NCI-H82 (cell line): ENCODE measurements at places on chromosomes 1 and 21.

DNA sequence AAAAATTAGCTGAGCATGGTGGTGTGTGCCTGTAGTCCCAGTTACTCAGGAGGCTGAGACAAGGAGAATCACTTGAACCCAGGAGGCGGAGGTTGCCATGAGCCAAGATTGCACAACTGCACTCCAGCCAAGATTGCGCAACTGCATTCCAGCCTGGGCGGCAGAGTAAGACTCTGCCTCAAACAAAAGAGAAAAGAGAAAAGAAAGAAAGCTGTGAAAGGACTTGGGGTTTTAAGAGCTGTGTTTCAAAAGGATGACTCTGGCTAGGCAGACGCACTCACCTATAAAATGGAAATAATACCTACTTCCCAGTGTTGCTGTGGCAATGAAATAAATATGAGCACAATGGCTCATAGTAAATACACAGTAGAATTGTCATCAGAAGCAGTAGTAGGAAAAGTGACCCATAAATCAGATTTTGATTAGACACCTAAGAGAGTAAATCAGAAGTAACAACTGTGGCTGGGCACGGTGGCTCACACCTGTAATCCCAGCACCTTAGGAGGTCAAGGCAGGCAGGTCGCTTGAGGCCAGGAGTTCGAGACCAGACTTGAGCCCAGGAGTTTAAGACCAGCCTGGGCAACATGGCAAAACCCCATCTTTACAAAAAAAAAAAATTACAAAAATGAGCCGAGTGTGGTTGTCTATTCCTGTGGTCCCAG is 45.9 kb upstream of the PUM1 start:
- no peak for DNase-seq

GRCh38 chr1:16115468-16115983 is 40.3 kb downstream of the EPHA2 start:
- no peak for DNase-seq

GRCh38 chr1:209628618-209629299 is 23.5 kb downstream of the LAMB3 start:
- no peak for DNase-seq

DNA sequence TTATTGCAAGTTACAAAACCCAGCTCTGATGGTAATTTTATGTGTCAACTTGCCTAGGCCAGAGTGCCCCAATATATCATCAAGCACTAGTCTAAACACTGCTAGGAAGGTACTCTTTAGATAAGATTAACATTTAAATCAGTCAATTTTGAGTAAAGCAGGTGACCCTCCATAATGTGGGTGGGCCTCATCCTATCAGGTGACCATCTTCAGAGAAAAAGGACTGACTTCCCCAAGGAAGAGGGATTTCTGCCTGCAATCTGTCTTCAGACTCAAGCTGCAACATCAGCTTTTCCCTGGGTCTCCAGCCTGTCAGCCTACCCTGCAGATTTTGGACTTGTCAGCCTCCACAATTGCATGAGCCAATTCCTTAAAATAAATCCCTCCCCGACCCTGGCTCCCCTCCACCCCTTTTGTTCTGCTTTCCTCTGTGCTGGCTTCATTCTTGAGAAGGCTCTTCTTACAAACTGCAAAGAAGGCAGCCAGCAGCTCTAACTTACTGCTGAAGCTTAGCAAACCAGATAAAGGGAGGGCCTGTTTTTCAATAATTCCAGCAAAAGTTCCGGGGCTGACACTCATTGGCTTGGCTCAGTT is 56.4 kb upstream of the RUNX3 start:
- no peak for DNase-seq

DNA sequence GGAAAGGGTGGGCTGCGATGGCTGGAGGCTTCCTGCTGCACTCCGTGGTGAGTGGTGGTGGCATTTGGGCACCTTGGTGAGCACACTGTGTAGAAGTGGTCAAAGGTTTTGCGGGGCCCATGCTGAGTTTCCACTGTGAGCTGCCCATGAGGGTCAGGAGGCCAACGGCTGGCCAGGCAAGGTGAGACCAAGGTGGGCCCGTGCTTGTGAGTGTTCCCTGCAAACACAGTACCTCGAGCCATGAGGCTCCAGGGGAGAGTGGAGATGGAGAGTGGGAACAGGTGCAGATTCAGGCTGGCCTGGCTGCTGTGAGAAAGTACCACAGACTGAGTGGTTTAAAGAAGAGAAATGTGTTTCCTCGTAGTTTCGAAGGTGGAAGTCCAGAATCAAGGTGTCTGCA is 40.8 kb downstream of the AJAP1 start:
- no peak for DNase-seq

DNA sequence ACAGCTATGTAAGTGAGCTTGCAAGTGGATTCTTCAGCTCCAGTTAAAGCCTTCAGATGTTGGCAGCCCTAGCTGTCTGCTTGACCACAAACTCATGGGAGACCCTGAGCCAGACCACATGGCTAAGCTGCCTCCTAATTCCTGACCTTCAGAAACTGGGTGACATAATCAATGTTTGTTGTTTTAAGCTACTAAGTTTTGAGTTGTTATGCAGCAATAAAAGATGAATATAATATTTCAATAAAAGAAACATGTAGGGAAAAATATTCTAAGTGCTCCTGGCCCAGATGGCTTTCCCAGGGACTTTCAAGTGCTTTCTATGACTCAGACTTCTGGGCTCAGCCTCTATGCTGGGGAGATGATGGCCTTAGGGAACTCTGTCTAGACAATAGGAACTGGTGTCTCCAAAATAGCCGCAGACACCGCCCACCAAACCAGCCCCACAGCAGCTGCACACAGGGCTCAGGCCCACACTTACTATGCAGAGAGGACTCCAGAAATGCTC is 20.3 kb upstream of the AZIN2 start:
- no peak for DNase-seq

- peak; percentile 78 for DNase-seq
These were observed 7.3 kb downstream of the RNU1-2 start for GRCh38 chr1:16903054-16903453.

GRCh38 chr1:184193451-184193850 is 141.9 kb downstream of the TSEN15 start:
- DNase-seq: no peak

DNA sequence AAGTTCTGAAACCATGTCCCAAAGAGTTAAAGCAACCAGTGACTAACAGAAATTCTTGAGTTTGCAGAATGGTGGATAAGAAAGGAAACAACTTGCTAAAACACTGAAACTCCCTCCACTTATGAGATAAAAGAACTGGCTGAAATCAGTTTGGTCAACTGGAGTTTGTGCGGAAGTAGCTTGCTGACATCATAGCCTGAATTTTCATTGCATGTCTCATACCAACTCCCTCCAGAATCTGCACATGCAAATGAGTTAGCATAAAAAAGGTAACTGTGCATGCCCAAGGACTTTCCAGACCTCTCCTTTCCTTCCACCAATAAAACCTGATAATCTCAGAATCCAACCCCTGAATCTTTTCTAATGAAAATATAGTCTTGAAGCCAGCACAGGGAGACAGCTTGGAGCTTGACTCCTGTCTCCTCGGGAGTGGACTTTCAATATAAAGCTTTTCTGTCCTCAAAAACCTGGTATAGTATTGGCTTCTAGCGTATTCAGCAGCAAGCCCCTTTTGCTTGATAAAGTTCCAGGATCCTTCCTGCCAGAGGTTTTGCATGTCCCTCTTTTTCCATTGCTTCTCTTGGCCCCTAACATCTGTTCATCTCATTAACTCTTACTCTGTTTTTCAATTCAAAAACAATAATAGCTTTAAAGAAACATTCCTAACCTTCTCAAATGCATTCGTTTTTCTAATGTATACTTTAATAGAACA is 785.8 kb upstream of the ADGRL4 start:
- DNase-seq: no peak

DNA sequence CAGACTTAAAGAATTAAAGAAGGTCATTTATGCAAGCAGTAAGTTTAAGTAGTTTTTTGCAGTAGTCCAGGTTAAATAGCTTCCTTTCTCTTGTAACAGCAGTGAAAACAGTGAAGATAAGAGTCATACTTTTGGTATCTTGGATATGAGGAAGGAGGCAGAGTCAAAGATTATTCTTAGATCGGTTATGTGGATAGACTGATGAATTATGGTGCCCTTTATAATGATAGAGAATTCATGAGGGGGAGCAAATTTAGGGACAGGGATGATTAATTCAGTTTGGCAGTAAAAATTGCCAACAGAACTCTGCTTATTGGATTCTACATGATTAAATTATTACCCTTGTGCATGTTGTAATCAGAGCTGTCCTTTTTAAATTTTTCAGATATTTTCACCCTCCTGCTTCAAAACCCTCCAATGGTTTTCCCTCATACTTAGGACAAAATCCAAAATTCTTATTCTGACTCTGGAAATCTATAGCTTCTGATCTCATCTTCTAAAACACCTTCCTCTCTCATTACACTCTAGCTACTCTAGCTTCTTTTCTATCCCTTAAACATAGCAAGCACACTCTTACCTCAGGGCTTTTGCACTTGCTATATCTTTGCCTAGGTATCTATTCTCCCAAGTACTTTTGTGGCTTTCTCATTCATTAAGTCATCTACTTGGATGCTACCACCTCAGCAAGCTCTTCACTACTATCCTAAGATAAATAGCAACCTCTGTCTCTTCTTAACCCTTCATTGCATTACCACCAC is 79.8 kb downstream of the PKN2 start:
- DNase-seq: no peak

DNA sequence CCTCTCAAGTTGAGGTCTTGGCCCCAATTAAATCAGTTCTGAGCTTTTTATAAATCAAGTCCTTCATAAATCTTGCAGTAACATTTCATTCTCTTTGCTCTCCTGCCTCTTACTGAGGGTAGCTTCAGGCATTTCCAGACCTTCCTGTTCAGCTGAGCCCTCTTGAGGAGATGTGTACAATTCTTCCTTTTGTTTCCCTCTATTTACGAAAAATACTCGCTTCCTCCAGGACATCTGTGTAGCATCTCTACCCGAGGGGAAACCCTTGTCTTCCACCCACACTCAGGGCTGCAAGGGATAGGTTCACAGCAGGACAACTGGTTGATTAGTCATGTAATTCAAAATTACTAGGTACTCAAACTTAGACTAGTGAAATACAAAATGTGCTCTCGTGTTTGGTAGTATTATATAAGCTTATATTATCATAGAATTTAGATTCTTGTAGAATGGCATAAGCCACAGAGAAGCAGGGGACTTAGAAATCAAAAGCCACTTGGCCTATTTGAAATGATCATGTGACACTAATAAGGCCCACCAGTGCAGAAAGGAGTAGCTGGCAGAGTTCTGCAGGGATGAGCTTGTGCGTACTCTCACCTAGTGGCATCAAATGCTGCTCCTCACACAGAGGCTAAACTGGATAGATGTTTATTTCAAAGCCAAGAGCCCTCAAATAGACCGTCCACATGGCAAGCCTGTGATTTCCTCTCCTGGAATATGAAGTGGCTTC is 126.7 kb downstream of the GDAP2 start:
- DNase-seq: no peak

DNA sequence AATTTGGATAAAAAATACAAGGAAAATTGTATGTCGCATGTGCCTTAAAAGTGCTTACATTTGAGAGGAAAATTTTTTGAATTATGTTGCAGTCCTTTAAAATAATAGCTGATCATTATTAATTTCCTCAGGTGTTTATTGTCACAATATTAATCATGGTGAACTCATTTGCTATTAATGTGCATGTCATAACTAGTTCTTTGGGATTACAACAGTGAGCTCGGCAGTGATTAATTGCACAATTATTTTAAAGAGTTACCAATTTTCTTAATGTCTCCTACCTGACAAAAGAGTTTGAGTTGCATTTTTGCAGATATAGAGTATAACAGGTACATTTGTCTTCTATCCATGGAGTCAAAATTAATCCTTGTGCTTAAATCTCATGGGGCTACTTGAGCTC is 854.3 kb downstream of the BRINP3 start:
- no peak for DNase-seq

- no peak for DNase-seq
These were observed 25.6 kb upstream of the KCNE2 start for GRCh38 chr21:34338226-34338625.

DNA sequence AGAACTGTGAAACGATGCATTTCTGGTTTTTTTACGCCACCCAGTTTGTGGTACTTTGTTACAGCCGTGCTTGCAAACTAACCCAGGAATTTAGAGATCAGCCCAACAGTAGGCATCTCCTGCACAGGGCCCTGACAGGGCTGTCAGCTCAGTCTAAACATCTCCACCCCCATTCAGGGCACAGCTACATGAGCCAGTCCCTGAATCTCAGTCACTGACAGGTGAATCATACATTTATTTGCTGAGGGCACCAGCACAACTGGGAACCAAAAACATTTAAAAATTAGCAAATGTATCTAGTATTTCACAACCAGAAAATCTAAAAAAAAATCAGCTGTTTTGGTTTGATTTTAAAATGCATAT is 30.7 kb downstream of the PRDX6 start:
- DNase-seq: no peak

DNA sequence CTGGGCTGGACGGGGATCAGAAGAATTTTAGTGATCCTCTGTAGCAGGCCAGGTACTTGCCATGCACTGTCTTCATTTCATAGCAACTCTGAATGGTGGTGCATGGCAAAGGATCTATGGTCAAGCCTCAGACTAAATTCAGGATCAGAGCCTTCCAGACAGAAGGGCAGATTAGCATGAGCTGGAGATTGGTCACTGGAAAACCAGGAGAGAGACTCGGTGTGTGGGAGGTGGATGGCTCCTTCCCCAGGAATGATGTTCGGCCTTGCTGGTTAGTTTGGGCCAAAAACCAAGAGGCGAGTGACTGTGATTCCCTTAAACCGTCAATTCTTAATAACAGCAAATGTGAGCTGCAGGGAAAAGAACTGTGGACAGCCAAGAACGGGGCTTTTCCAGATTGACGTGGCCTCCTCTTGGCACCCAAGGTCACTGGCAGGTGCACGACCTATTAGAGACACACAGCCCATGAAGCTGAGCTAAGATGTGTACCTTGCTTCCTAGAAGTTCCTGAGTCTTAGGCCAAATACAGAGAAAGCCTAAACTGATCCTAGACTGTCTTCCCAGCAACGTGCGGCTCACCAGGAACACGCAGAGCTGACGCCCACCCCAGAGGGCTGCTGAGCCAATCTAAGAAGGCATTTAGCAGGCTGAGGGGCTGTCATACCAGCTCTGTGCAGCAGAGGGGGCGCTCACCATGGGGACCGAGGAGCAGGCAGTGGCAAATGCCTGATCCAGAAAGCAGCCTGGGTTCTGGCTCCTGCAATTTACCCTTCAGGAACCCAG is 18.5 kb downstream of the ALDH4A1 start:
- DNase-seq: peak; percentile 90

DNA sequence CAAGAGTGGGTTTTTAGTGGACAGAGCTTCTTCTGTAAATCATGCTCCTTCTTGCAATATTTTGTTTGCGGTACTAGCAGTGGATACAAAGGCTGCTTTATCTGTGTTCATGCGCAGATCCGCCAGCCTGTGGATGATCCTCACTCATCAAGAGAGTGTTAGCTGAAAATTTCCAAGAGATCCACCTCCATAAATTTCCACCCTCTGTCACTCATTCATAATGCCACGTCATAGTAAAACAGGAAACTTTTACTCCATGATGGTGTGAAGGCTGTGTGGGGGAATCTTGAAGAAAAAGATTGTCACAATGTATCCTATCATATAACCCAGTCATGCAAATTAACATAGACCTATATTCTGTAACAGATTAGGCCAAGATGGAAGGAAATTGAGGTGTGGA is 4.4 kb upstream of the MAPKAPK2 start:
- DNase-seq: no peak
